ENCODE measurements at places on chromosomes 16 and 17.

GRCh38 chr17:30235386-30236296 lies at the start of gene SLC6A4:
Gene SLC6A4 (minus strand): TSS chr17:30235697. CDS start chr17:30221958, 13,739 bp downstream.
- no peak for DNase-seq

- no peak for DNase-seq
These were observed 2.1 kb downstream of the ARMC7 start for GRCh38 chr17:75111777-75112335.

DNA sequence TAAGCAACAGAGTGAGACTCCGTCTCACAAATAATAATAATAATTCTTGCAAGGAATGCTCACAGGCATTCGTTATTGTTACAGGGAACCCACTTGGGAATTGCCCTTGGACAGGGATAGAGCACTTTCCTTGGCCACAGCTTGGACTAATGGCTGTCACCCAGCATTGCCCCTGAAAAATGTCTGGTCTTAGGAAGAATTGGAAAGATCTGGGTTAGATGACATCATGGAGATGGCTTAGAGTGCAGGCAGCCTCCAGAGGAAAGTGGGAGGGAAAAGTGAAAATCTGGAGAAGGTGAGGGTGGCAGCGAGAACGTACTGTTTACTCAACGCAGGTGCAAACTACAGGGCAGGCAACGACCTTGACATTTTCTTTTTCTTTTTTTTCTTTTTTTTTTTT lies 59.3 kb upstream of the MRTFB start:
- no peak for DNase-seq

DNA sequence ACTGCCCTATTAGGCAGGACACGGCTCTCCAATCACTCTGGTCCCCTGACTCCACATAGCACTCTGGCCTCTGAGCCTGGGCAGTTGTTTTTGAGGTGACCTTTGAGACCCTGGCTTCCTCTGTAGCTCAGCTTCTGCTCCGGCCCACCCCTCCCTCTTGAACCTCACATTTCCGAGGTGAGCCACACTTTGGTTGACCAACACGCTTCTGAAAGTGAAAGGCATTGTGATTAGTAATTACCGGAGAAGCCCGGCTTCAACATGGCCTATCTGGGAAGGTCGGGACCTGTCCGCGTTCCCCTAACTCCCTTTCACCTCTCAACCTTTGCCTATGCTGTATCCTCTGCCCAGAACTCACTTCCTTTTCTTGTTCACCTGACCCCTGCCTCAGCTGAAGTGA lies 10.3 kb upstream of the ITGAX start:
- no peak for DNase-seq

GRCh38 chr17:61456061-61456681 lies 3.9 kb downstream of the TBX4 start:
- no peak for DNase-seq

- DNase-seq: no peak
These were observed 737 bp downstream of the RPUSD1 start for GRCh38 chr16:787321-787966.

DNA sequence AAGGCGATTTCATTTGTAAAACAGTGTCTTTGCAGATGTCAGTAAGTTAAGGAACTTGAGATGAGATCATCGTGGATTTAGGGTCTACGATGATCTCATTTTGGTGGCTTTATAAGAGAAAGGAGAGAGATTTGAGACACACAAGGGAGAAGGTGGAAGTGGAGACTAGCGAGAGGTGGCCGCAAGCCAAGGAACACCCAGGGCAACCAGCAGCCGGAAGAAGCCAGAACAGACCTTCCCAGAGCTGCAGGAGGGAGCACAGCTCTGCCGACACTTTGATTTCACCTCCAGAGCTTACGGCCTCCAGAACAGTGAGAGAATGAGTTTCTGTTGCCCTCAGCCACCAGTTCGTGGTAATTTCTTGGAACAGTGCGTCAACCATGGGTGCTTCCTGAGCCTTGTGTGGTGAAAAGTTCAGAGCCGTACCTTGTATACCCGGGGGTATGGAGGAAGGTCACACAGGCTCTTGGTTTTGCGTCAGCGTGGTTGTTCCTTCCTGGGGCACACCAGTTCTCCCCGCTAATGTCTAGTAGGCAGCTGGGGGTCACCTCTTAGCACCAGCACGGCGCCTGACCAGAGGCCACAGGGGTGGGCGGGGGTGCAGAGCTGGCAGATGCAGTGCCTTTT lies 12.9 kb upstream of the SEC14L1 start:
- no peak for DNase-seq

DNA sequence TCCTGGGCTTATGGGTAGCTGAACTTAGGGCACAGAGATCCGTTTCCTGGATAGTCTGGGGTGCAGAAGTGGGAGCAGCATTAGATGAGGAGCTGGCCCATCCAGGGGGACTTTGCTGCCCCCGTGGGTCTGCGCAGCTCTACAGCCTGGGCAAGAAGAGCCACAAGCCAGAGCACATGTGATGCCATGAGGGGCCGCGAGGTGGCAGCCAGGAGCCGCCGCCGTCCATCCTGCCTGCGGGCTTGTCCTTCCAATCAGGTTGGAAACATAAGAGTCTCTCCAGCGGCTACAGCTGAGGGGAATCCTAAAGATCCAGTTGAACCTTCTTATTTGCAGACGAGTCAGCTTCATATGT lies 21.9 kb downstream of the C1QTNF1 start:
- DNase-seq: peak; percentile 33

DNA sequence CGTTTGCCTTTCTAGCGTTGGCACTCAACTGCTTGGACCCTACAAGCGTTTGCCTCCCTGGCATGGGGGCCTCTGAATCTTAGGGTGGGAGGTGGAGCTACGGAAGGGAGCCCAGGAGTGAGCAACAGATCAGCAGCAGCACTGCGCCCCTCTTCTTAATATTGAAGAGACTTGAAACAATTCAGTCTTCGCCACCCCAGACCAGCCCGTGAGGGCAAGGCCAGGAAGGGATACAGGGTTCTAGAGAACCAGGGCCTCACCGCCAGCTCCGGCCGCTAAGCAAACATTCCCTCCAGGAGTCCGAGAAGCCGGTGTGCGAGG lies 1.5 kb upstream of the GPRC5C start:
- DNase-seq: no peak

GRCh38 chr16:65579050-65579449 lies 457.2 kb upstream of the CDH11 start:
- no peak for DNase-seq

GRCh38 chr16:27421961-27422740 lies 20.2 kb downstream of the IL21R start:
- no peak for DNase-seq

DNA sequence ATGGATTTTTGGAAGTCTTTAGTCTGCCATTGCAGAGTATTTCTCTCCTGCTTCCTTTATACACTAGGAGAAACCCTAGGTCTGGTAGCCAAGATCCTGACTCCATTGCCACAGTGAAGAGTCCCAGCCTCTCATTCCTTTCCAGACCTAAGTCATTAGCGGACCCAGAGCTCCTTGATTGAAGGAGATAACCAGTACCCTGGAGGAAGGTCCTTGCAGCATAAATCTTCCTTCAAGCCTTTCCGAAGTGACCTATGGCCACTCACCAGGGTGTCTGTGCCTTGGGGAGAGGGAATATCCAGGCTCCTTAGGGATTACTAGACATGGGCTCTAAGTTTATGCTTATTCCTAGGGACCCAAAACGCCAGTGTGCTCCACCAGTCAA lies 35.8 kb downstream of the BCL7C start:
- no peak for DNase-seq

- DNase-seq: no peak
These were observed 189.4 kb upstream of the CDH8 start for GRCh38 chr16:62225675-62226074.

DNA sequence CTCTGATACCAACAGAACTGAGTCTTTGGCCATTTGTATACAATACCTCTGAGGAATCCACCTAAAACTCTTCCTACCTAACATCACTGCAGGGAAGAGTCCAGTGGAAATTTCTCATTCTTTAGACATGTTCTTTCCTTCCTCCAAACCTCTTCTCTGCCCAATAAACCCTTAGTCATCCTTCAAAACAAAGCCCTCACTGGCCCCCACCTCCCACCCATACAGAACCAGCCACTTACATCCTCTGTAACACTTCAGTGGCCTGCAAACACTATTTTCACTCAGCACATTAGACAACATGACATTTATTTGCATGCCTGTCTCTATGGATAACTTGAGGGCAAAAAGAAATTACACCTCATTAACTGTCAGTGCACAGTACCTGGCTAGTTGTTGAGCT lies 200.3 kb upstream of the NOG start:
- no peak for DNase-seq

DNA sequence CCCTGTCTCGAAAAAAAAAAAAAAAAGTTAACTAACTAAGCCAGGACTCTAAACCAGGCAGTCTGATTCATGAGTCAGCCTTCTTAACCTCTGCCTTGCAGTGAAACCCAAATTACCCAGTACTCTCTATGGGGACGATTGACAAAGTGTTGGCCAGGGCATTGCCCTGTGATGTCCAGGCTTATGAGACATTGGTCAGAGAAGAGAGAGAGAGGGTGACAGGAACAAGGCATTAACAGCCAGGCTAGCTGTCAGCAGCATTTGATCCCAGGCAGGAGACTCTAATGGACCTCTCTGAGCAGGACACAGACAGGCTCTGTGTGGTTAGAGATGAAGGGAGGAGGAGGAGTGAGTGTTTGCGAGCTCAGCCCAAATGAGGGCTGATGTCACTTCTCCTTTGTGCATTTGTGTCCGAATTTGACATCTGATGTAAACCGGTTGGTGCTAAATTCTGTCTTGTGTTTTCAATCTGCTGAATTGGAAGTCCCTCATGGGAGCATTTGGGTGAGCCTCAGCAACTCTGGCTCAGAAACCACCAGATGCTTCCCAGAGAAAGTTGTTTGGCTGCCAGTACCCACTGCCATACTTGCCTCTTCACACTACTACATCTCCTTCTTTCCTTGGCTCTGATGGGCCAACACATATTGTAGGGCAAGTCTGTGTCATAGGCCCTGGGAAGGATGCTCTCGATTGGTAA lies 4.3 kb upstream of the MYL4 start:
- DNase-seq: no peak

DNA sequence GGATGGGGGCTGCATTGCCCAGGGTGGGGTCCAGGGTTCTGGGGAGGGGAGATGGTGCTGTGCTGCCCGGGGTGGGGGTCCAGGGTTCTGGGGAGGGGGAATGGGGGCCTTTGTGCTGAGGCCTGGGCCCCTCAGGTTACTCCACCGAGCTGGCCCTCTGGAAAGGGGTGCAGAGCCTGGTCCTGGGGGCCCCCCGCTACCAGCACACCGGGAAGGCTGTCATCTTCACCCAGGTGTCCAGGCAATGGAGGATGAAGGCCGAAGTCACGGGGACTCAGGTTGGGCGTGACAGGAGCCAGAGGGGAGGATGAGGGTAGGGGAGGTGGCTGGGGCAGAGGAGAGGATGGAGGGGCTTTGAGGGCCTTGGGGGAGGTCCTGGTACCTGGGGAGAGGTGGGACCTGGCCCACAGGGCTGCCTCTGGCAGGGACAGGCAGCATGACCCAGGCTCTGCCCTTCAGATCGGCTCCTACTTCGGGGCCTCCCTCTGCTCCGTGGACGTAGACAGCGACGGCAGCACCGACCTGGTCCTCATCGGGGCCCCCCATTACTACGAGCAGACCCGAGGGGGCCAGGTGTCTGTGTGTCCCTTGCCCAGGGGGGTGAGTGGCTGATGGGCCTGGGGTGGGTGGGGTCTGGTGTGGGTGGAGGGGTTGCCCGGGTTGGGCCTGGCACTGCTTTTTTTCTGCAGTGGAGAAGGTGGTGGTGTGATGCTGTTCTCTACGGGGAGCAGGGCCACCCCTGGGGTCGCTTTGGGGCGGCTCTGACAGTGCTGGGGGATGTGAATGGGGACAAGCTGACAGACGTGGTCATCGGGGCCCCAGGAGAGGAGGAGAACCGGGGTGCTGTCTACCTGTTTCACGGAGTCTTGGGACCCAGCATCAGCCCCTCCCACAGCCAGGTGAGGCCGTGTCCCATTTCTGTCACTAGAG lies 7.8 kb downstream of the ITGAX start:
- DNase-seq: no peak

DNA sequence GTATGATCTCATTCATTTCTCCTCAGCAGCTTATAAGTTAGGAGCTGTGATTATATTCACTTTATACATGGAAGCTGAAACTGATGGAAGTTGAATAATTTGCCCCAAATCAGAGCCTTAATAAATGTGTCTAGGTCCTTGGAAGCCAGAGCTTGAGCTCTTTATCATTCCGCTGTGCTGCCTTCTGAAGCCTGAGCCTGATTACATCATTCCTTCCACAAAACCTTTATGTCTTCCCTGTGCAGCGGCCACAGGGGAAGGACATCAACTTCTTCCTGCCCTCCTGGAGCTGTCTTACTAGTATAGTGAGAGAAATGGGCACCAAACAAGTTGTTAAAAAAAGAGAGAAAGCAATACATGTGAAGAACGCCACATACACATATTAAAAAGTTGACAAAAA lies 6.8 kb downstream of the TNRC6C start:
- no peak for DNase-seq

DNA sequence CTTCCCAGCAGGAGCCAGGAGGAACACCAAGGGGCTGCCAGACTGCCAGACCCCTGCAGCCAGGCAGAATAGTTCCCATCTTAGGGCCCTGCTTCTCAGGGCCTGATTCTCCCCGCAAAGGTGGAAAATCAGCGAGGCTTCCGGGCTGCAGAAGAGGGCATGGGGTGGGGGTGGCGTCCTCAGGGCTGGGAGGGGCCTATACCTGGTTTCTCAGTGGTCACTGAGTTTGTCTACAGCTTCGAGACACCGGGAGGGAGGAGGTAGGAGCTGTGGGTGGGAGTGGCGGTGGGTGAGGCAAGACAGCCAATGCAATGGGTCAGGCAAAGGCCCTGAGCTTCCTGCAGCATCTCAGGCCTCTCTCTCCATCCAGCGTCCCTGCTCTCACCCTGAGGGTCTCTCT lies 14.3 kb downstream of the LRRC75A start:
- DNase-seq: no peak

- no peak for DNase-seq
These were observed 2.9 kb downstream of the OR1F1 start for GRCh38 chr16:3190949-3191353.

DNA sequence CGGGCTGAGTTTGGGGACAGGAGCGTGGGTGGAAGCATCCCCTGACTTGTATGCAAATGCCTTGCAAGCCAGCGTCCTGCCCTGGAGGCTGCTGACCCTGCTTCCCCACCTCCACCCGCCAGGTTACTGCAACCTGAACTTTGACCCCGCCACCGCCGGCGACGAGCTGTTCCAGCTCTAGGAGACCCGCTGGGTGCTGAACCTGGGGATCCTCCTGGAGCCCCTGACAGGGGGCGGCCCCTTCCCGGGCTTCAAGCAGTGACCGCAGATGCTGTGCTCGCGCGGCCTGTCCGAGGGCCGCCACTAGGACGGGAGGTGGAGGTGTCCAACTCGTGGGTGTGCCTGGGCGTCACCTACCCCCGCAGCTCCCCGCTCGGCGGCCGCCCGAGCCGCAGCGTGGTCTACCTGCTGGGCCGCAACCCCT lies 10.7 kb upstream of the SLC16A5 start:
- DNase-seq: no peak

- no peak for DNase-seq
These were observed 882 bp downstream of the SCARF1 start for GRCh38 chr17:1644493-1645206.

GRCh38 chr16:88920618-88921590 lies 54.4 kb upstream of the PABPN1L start:
- no peak for DNase-seq
